ENCODE measurements at places on chromosomes 5 and 9.

DNA sequence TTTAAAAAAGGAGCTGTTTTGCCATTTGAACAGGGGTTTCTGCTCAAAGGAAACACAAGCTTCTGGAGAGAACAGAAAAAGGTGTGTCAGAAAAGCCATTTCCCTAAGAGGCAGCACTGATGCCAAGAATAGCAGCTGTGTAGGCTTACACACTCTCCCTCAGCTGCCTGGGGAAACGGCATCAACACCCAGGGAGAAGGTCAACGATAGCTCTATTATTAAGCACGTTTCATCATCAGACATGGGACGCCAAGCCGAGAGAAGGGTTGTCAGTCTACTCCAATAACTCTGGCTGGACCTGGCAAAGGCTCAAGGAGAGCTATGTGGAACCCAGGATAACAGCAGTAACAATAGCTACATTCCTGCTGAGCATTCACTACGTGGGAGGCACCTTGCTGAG, 314.2 kb downstream of the CDK5RAP2 start:
- no peak for DNase-seq

DNA sequence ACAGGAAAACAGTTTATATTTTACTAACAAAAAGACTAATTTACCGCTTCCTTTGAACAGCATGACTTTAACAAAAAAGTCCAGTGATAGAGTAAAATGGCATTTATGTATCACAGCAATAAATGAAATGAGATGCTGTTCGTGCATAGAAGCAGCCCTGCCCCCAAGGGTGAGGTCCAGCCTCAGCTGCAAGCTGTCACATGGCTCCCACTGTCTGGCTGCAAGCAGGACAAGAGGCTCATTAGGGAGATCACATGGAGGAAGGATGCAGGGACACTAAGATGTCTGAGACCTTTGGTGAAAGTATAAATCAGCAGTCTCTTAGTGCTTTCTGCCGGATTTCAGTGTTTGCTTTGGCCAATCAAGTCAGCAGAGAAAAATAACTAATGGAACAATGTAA, 23.0 kb downstream of the GDNF start:
- no peak for DNase-seq

DNA sequence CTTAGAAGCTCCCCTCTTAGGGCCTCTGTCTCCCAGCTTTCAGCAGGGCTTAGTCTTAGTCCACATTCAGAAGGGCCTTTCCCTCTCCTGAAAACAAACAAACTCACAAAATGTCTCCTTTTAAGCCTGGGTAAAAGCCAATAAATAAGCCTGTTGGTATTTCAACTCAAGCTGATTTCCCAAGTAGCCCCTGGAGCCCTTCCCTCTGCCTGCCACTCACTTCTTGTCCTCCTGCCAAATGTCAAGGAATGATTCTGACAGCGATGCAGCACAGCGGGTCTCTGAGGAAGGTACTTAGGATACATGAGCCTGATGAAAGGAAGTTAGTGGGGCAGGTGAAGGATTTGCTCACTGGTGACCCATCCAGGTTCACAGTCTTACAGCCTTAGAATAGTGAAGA, 210.5 kb downstream of the PJA2 start:
- DNase-seq: no peak

GRCh38 chr5:136133222-136133921, 727 bp downstream of the SMAD5 start:
- peak; percentile 38 for DNase-seq
